ENCODE measurements at places on chromosomes 12 and 14.

DNA sequence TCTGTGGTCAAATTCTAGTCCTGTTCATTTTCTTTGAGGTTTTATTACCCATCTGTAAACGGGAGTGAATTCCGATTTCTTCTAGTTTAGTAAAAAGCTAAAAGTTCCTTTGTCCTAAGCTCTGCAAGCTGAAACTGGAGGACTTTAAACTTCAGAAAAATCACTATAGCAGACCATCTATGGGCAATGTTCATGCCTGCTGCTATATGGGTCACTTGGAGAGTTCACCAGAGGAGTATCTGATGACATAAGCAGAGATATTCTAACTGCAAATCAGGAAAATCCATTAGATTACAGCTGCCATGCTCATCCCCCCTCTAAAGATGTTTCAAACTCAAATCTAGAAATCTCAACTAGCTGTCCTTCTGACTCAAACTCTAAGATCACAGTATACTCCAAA is 193.0 kb upstream of the RTL1 start:
- DNase-seq: no peak

GRCh38 chr14:63470962-63471793 is 72.0 kb downstream of the PPP2R5E start:
- DNase-seq: no peak

DNA sequence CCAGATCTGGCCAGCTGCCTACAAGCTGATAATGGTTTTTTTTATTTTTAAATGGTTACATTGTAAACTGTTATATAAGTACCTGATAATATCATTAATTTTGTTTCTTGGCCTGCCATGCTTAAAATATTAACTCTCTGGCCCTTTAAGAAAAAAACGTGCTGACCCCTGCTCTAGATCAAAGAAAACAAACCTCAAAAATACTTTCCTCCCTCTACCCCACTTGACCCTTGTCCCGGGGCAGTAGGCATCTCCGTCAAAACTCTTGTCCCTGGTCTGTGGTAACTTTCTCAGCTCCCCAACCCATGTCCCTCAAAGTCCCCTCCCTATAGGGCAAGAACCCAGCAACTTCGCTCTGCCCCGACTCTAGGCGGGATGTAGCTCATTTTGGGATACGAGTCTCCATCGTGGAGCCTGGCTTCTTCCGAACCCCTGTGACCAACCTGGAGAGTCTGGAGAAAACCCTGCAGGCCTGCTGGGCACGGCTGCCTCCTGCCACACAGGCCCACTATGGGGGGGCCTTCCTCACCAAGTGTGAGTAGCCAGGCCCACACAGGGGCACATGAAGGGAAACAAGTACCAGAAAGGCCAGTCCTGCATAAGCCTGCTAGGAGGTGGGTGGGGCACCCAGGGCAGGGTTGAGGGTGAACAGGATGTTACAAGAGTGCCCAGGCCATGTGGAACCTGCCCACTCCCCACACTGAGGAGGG is 3.5 kb downstream of the RDH5 start:
- no peak for DNase-seq

DNA sequence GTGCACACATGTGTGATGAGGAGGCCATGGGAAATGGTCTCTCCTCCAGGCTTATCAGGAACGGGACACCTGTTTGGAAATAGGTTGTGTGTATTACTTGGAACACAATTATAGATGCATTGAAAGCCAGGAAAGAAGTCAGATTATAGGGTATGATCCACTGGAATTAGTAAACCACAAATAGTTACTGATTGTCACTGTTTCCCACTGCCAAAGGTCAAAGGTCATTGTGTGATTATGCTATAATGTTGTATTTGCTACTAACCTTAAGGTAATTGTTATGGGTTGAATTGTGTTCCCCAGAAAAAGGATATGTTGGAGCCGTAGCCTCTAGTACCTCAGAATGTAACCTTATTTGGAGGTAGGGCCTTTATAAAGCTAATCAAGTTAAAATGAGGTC is 129.9 kb upstream of the FBXO33 start:
- no peak for DNase-seq

DNA sequence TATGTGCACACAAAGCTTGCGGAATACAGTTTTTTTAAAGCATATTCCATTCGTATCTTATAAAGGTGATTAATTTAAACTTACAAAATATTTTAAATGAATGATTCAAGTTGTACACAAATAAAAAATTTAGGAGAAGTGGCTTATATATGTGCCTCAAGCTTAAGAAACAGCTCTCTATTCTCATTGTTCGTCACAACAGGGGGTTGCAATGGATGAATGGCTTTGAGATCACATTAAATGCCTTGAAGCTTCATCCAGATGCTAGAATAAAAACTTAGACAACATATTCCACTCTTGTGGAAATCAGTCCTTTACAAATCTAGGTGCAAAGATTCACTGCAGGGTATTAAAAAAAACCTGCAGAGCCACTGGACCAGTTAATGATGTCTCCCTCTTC is 303.9 kb upstream of the LRFN5 start:
- no peak for DNase-seq

DNA sequence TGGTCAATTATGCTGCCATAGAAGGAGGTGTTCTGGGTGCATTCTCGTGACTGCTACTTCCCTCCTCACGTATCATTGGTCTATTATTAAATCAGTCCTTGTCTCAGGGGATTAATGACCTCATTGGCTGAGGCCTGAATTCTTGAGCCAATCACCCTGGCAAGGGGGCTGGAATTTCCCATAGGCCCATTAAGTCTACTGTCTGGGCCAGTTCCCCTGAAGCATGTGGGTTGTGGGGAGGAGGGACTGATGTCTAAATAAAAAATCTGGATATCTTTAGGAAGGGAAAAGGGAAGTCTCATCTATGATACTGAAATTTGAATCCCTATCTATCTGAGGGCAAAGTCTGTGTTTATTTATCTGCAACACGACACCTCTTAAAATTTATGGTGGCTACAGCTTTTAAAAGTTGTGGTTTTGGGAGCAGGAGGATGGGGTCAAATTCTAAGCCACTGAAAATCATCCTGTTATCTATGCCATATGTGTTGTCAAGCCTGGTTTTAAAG is 71.9 kb downstream of the DYRK2 start:
- no peak for DNase-seq

DNA sequence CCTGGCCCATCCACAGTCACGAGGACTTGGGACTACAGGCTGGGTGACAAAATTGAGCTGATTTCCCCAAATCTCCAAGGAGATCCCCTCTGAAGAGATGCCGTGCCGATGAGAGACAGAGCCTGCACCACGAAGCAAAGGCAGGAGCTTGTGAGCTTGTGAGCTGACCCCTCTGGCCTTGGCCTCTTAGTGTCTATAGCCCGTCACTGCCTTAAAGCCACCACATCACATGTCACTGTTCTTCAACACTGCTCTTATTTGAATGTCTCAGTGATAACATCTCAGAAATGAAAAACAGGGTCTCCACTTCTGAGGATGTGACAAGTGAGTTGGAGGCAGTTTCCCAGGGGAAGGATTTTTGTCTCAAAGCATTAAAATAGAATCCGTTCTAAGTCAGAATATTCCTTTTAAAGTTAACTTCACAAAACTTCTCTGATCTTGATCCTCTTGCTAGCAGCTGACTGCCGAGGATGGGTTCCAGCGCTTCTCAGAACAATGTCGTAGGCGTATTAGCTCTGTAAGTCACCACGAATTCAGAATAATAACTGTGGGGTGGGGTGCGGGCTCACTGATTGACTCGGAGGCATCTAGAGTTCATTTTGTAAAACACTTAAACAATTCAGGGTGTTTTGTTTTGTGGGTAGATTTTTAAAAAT is 37.5 kb downstream of the CHST11 start:
- no peak for DNase-seq

DNA sequence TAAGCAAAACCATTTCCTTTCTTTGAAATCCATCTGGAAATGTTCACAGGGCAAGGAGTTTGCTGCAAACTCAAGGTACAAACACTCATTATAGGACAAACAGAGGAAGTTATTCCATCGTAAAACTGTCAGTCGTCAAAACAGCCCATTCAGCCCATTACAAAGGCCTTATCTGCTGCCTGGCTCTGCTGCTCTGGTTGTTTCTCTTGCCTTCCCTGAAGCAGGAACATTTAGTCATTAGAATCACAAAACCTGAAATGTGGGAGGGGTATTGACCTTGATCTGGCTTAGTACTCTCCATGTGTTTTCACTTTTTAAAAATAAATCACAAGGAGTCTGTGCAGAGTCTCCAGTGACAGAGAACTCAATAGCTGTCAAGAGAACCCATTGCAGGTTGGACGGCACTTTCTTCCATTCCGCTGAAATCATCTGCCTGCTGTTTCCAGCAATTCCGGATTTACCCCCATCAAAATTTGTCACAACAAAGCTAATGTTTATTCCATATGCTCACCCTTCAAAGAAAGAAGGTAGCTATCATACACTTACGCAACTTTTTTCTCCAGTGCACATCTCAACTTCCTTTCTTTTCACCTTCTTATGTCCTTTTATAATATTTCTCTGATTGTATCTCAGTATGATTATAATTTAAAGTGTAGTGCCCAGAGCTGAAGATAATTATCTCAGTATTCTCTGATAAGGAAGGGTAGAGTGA is 24.6 kb upstream of the ITPR2 start:
- no peak for DNase-seq

- DNase-seq: no peak
Measured at GRCh38 chr14:54010981-54011380, 54.4 kb upstream of the BMP4 start.

DNA sequence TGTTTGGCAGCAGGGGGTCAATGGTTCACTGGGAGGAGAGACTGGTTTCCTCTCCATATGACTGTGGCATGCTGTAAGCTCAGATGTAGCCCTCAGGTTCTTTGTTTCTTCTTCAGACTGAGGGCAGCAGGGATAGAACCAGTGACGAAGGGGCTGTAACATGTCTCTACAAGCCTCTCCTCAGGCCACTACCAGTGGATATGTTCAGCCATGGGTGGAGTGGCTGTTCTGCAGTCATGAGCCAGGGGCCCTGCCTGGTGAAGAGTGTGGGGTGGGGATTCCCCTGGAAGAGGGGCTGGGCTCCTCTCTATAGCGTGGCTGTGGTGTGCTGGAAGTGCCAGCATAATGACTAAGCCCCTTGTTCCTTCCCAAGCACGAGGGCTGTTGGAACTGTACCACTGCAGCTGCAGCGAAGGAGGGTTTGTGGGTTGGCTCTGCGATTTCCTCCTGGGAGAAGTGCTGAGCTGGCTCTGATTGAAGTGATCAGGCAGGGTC is 55.8 kb downstream of the CMAS start:
- peak; percentile 67 for DNase-seq

DNA sequence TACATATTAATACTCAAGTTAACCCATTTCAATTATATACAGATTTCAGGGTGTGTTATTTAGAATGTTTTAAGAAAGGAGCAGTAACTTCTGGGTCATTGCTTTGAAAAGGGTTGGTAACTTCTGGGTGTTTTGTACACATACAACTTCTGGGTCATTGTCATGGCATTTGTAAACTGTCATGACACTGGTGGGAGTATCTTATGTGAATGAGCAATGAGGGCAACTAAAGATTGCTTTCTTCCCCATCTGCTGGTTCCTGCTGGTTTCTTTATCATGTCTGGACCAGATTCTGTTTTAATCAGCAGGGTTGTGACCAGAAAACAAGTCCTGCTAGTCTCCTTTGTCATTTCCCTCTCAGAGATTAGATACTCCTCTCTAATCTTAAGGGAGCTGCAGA is 713.3 kb downstream of the LRFN5 start:
- DNase-seq: no peak

DNA sequence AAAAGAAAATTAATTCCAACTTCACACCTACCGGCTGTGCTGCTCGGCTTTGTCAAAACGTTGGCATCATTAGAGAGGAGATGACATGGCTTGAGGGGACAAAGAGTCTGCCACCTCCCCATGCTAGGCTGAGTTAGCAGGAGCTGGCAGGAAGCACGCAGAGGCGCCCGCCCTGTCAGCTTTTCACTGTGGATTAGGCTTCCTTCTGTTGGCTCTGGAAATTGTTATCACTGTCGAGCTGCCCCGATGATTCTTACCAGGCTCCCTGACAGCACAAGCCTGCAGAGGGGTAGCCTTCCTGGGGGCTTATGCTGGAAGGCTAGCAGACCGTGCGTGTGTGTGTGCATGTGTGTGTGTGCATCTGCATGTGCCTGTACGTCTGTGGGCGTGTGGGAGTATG is 490.9 kb upstream of the TBX3 start:
- no peak for DNase-seq

GRCh38 chr14:49092345-49092744 is 493.8 kb downstream of the RPS29 start:
- no peak for DNase-seq

- no peak for DNase-seq
Measured at GRCh38 chr14:76669770-76670169, 91.5 kb upstream of the VASH1 start.

GRCh38 chr12:69425417-69425816 is 44.8 kb upstream of the FRS2 start:
- DNase-seq: no peak

- DNase-seq: no peak
Measured at GRCh38 chr12:69254046-69254445, 14.7 kb downstream of the CPSF6 start.

DNA sequence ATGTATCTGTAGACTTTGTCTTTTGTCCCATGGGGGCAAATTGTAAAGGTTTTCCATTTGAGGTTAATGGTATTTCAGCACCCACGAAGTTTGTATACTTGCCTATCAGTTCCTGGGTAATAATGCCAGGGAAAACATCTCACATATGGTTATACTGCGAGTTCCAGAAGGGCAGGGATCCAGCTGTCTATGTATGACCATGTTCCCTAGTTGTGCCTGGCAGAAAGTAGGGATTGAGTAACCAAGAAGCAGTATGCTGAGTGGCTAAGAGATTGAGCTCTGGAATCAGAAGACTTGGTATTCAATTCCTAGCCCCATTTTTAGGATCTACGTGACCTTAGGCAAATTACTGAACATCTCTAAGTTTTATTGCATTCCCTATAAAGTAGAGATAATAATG is 173.2 kb upstream of the PWP1 start:
- no peak for DNase-seq

- DNase-seq: no peak
Measured at GRCh38 chr12:75137896-75138295, 71.7 kb downstream of the KCNC2 start.

- DNase-seq: no peak
Measured at GRCh38 chr12:96047229-96048211, 12.1 kb upstream of the LTA4H start.

GRCh38 chr14:101774006-101774795 is 12.7 kb downstream of the PPP2R5C start:
- no peak for DNase-seq

DNA sequence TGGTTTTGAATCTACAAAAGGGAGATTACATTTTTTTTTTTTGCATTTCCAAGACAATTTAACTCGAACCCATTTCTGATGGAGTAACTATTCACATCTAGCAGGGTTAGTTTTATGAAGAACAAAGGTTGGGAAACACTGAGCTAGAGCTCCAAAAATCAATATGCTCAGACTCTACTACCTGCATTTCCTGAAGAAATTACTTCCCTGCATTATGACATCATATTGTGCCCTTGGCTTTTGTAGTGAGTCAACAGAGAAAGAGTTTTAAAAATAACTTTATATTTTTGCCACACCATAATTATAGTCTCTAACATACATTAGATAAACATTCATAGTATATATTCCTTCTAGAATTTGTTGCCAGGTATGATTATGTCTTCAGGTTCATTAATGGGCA is 14.8 kb downstream of the GRIP1 start:
- no peak for DNase-seq
